ENCODE measurements at places on chromosomes 6 and 20.

DNA sequence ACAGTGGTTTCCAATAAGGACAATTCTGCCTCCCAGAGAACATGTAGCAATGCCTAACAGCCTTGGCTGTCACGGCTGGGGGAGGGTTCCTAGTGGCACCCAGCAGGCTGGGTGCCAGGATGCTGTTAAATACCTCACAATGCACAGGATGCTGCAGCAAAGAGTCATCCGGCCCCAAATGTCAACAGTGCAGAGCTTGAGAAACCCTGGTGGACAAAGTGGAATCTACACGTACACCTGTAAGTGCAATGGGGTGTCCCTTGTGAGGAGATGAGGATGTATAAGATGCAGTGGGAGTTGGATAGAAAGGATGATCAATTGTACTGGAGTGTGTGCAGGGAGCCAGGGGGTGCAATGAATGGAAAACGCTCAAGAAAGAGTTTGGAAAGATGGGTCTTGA, 142.4 kb downstream of the FNDC1 start:
- ATAC-seq = no peak

DNA sequence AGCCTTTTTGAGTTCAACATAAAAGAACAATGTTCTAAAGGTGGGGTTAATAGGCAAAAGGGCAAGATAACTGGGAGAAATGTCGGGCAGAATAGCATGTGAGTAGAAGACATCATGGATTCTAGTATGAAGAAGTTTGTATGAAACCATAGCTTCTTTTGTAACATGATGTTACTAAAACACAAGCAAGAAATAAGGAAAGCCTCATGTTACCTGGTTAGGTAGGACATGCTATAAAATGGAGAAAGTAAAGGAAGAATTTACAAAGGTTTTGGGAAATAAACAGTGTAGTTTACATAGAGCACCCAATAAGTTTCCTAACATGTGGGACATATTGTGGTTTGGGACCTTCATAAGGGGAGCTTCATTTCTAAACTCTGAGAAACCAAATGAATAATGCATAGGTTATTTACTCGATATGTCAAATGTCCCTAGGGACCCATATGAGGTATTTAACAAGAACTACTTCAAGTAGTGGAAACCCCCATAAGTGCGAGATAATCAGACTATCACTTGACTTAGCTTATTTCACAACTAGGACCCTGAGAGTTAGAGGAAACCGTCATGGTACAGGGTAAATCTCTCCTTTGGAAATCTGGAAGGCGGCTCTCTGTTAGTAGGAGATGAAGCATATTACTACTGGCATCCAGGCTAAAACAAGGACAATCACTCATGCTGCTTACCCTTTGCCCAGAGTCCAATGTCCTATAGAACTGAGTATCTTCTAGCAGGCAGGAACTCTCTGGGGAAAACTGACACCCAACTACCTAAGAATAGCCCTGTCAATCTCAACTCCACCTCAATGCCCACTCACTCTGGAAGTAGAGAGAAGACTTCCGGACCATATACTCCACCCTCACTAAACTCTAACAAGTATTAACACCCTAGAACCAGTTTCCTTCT, 57.5 kb downstream of the ILRUN start:
- ATAC-seq = peak; percentile 92

DNA sequence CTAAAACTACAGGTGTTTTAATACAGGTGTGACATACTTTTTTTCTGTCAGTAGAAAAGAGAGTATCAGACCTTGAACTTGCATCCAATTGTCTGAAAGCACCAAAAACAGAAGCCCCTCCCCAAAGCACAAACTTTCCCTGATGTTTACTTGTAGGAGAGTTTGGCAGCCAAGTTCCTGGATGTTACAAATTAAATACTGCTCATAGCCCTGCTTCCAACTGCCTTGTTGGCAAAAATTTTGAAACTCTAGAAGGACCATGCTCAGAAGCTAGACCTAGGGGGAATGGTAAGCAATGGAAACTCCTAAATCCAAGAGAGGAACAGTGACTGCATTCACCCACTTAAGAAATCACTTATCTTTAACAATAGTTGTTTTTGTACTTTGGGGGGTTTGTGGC, 17.0 kb upstream of the ARG1 start:
- ATAC-seq = no peak

DNA sequence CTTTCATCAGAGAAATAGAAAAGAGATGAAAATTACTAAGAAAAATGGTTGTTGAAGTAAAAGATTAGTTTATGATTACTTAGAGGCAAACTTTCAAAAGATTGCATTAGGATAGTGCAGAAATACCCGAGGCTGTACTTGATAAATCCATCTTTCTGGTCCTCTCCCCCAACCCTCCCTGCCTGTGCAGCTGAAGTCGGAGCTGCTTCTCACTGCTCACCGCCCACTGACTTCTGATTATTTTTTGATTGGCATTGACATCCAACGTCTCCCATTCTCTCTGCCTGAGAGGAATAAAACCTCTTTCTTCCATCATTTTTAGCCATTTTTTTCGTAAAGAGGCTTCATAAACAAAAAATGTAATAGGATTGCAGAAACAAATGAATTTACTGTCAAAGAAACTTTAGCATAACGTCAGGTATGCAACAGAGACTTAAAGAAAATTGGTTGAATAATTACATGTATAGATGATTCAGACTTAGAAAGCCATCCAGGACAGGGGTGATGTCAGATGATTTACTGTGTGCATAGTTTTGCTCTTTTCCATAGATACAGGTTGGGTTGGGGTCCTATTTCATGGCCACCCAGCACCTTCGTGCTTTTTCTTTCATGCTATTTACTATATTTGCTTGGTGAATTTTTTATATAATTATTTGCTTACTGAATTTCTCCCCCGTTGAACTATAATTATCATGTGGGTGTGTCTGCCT, 53.6 kb upstream of the EDN3 start:
- no peak for ATAC-seq

- ATAC-seq = no peak
Observed at GRCh38 chr6:106574741-106575458, 54.4 kb downstream of the RTN4IP1 start.

- ATAC-seq = no peak
Observed at GRCh38 chr6:138031417-138031816, 75.8 kb downstream of the PERP start.

DNA sequence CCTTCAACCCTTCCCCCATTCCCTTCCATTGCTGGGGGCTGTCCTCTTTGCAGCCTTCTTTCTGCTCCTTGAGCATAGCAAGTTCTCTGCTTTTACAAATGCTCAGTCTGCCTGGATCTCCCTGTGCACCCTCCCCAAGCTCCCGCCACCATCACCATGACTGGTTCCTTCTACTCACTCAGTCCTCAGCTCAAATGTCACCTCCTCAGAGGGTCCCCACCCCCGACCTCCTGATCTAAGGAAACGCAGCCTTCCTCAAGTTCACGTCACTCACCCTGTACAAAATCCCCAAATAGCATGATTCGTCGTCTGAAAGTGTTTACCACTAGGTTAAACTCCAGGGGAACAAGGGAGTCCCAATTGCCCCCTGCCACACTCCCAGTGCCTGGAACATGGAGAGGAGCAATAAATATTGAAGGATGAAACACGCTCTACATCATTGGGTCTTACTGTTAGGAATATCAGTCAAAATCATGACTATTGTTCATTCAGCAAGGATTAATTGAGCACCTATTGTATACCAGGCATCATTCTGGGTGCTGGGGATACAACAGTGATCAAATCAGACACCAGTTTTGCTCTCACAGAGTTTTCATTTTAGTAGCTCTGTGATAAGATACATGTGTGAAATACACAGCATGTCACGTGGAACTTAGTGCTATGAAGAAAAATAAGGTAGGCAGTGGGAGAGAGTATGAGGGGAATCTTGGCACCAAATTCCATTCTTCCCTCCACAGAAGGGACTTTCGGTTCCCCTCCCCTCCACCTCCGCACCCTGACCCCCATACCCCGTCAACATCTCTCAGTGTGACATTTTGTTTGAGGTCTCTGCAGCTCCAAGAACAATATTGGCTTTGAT, 15.6 kb downstream of the TP53RK start:
- no peak for ATAC-seq

DNA sequence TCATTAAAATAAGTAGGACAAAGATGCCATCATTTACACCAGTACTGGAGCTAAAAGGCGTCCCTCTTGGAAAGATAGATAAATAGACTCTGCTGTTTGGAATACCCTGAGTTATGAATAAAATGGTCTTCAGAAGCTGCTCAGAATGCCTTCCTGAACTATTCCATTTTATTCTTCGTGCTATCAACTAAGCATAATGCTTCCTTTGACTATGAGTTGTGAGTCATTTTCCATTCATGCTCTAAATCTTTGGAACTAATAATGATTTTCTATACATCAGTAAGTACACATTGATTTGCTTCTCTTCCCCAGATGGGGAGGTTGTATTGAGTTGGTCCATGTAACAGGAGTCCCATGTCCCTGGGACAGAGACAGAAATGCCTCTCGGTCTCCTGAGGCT, 98.3 kb upstream of the PDE7B start:
- ATAC-seq = no peak

DNA sequence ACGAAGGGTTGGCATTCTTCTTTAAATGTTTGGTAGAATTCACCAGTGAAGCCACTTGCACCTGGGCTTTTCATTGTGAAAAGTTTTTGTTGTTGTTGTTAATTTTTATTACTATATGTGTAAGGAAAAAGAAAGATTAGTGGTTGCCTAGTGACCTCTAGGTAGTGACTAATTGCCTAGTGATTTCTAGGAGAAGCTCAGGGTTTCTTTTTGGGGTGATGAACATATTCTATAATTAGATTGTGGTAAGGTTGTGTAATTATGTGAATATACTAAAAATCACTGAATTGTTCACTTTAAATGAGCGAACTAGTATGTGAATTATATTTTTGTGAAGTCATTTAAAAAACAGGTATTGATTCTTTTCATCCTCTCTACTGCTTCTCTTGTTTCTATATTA, 123.8 kb upstream of the TMEM170B start:
- ATAC-seq = no peak

- no peak for ATAC-seq
Observed at GRCh38 chr6:66865771-66866170, 1158.7 kb upstream of the EYS start.

DNA sequence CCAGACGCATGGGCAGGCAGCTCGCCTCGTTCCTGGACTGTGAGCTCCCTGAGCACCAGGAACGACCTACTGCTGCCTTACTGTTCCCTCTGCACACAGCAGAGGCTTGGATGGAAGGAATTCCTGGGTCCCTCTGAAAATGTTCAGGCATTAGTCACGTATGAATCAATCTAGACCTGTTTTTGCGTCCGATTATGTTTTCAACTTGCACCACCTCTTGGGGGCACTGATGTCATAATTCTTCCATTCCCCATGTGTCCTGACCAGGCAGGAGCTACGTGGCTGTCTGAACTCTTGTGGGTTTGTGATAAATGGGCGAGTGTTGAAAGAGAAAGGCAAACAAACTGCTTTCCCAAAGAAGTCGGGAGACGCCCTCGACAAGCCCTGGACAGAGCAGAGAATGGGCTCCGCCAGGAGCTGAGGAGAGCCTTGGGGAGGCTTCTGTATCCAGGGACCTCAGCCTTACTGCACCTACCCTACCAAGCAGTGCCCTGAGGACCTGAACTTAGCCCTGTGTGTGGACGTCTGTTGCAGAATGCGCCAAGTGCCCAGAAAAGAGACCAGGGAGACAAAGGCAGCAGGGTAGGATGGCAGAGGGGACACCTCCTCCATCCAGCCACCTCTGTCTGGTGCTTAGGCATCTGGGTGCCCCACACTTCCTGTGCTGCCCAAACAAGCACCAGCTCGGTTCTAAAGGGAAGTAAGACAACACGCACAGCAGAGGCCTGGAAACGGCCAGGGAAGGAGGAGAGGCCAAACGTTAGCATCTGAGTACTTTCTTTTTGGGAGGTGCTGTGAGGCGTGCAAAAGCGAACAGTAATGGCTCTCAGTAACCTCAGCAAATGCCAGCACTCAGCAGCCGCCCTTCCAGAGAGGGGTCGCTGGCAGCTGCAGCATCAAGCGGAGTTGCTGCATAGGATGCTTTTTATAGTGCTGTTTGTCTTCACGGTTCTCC, 124.2 kb downstream of the LY86 start:
- ATAC-seq = peak; percentile 68

- ATAC-seq = no peak
Observed at GRCh38 chr6:114569669-114570068, 226.8 kb upstream of the HS3ST5 start.

DNA sequence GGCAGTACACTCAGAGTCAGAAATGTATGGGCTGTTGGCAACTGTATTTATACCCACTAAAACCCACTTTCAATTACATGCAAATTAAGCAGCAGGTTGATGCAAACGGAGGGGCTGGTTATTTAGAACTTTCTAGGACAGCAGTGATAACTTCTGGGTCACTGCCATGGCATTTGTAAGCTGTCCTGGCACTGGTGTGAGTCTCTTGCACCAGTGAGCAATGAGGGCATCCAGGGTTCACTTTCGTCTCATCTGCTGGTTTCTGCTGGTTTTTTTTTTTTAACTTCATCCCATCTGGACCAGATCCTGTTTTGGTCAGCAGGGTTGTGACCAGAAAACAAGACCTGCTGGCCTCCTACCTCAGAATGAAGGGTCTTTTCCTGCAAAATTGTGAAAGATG, 49.2 kb downstream of the CDH26 start:
- ATAC-seq = no peak

DNA sequence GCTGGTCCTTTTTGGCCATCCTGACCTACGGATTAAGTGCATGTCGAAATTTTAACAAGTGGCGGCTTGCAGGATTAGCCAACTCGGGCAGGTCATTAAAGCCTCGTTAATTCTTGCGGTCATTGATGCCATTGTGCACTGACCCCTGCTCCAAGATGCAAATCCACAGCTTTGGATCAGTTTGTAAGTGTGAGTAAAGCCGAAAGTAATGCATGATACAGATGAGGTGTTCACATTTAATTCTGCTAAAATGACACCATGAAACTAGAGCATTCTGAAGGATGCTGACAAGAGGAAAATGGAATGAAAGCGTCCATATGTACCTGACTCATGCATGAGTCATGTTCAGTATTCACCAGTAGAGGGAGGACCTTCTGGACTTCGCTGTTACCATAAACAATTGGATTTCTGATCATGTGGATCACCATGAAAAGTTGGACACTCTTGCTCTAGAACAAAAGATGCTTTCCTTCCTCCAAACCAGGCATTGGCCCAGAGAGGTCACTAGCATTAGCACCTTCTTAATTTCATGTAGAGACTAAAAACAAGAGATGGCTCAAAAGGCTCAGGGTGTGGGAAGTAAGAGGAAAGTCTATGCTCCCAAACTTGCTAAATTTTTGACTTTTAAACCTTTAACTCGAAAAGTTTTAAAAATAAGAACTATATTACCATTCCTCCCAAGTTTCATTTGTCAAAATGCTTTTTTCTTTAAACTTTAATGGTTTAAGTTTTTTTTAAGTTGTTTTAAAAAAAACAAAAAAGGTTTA, 48.0 kb downstream of the MUC22 start:
- ATAC-seq = no peak

- ATAC-seq = no peak
Observed at GRCh38 chr6:41781366-41781730, 766 bp downstream of the PRICKLE4 start.

DNA sequence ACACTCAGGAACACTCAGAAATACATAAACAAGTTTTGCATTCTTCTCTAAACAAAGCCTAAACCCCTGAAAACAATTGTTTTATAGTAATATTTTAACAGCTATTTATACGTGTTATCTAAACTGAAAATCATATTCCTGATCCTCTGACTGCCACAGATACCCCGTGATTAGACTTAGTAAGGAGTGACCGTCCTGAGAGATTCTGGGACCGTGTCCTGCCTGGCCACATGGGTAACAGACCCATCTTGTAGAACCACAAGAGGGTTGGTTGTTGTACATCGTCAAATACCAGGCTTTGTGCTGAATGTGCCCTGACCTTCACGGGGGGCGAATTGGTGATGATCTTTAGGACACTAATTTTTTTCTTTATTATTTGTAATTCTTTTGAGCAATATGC, 214.4 kb downstream of the TMEM242 start:
- no peak for ATAC-seq

- no peak for ATAC-seq
Observed at GRCh38 chr6:3045369-3045768, 22.9 kb upstream of the RIPK1 start.

Measured in stimulated activated memory B cell treated with anti-CD40 and anti-IgM and Interleukin-4, amounts not matched to agents 10 μg/mL and 1 μg/mL and 100 μg/mL, for 72 hours (primary cell).